ENCODE measurements at places on chromosomes 16 and 17.

DNA sequence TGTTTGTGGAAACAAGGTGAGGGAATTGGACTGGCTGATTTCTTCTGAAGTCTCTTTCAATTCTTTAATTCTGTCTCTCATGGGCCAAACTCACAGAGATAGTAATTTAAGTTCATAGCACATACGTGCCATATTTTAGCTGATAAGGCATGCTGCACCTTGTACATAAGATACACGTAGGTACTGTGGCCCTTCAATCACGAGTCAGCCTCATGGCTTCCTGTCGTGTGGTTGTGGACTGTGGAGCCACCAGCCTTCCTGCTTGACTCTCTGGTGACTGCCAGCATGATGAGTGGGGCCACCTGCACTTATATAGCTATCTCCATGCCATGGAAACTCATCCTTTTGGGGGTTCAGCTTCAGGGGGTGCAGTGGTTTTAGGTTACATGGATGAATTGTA is 25.1 kb downstream of the KSR1 start:
- DNase-seq, result no peak

- no peak for DNase-seq
Observed at GRCh38 chr16:769184-769784, 8.8 kb downstream of the MSLN start.

- no peak for DNase-seq
Observed at GRCh38 chr17:71395901-71396300, 724.9 kb upstream of the SOX9 start.

DNA sequence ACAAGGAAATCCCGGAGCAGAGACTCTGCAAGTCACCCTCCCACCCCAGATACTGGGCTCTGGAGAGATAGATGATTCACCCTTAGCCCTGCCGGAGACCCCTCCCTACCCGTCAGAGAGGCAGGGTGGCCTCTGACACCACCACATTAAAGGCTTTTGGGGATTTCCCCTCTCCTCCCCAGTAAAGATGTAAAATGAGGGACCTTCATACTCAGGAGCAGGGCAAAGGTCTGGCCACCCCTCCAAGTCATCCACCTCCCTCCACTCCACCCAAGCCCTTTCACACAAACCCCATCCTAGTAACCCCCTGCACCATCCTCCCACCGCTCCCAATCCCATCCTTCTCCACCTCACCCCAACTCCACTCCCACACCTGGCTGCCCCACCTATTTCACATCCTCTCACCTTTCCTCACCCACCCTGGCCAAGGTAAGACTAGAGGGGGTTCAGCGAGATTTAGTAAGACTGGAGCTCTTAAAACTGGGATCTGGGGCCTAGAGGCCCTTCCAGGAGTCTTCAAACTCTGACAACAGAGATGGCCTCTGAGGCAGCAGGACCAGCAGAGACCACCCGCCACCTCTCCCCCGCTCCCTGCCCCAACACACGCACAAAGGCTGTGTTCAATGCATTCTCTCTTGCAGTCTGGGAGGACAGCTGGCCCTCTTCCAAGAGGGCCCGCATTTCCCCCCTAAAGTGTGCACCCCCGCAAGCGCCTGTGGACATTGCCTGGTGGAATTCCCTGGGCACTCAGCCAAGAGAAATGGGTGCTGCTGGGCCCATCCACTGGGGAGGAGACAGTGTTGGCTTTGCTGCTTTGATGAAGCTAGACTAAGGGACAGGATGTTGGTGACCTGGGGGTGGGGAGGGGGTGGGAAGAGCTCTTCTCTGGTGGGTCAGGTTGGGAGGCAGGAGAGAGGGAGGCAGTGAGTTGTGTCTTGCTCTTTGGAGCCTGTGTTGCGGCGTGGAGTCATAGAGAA is 1.1 kb downstream of the ABAT start:
- peak; percentile 45 for DNase-seq

GRCh38 chr16:27811881-27812280 is 251.6 kb downstream of the GSG1L start:
- no peak for DNase-seq

DNA sequence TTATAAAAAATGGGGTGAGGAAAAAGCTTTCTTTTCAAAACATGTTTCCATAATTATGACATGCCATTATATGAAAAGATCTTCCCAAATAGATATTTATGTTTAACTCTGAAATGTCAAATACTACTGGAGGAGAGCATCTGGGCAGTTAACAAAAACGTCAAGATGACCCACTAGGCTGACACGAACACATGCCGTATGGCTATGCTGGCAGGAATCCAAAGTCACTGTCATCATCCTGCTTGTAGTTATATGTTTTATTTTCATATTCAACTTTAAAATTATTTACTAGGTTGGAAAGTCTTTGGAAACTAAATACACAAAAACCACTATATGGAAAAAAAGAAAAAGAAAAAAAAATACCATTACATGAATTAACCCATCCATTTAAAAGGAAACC is 27.3 kb downstream of the ANKFY1 start:
- DNase-seq, result no peak

DNA sequence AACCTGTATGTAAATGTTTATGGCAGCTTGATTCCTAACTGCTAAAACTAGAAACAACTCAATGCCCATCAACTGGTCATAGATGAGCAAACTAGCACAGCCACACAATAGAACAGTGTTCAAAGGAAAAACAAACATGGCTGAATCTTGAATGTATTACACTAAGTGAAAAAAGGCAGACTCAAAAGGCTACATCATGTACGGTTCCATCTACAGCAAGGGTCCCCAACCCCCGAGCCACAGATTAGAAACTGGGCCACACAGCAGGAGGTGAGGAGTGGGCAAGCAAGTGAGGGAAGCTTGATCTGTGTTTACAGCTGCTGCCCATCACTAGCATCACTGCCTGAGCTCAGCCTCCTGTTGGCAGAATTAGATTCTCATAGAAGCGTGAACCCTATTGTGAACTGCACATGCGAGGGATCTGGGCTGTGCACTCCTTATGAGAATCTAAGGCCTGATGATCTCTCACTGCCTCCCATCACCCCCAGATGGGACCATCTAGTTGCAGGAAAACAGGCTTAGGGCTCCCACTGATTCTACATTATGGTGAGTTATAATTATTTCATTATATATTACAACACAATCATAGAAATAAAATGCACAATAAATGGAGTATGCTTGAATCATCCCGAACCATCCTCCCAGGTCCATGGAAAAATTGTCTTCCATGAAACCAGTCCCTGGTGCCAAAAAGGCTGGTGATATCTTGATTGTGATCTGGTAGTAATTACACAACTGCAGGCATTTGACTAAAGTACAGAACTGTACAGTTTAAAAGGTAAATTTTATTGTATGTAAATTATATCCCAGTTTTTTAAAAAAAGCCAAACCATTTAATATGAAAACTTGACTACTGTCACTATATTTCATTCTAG is 7.7 kb downstream of the CEP20 start:
- no peak for DNase-seq

- no peak for DNase-seq
Observed at GRCh38 chr17:12164085-12164484, 143.4 kb downstream of the MAP2K4 start.

- no peak for DNase-seq
Observed at GRCh38 chr16:79601092-79601930, 774 bp upstream of the MAF start.

DNA sequence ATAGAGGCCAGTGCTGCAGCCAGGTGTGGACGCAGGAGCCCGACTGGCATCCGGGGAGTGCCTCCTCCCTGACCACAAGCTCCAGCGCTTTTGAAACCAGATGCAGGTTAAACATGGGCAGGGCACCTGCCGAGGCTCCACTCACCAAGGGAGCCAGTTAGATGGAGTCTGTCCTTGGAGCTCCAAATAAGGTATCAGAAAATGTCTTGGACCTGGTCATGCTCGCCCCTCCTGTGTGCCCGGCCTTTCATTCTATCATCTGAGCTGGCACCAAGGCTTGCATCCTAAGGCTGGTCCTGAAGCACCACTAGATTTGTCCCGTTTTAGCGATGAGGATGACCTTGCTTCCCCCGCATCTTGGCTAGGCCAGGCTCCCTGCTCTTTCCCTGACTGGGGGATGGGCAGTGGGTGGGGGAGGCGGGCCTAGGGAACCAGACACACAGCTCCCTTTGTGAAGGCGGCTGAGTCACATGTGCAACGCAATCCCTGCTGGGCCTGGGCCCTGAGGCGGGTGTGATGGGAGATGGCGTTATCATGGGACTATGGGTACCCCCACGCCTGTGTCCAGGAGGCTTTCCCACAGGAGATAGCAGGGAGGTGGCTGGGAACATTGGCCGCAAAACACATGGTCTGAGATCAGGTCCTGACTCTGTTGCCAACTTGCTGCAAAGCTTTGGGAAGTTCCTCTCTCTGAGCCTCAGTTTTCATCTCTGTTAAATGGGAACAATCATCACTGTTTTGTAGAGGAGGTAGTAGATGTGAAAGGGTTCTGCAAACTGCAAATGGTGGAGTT is 5.0 kb upstream of the ADGRG1 start:
- no peak for DNase-seq

DNA sequence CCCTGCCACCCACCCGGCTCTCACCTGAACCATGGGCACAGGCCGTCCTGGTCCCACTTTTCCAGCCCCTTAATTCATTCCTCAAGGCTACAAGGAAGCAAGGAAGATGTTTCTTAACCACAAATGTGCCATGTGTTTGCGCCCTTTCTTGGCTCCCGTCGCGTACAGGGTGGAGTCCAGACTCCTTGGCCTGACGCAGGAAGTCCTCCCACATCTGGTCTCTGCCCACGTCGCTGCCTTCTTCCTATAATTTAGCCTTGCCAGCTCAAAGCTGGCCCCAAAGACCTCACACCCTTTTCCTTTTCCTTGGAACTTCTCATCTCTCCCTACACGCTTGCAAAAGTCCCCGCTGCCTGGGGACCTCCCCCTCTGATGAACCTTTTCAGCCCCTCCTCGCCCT is 38.8 kb upstream of the BHLHA9 start:
- DNase-seq, result no peak

DNA sequence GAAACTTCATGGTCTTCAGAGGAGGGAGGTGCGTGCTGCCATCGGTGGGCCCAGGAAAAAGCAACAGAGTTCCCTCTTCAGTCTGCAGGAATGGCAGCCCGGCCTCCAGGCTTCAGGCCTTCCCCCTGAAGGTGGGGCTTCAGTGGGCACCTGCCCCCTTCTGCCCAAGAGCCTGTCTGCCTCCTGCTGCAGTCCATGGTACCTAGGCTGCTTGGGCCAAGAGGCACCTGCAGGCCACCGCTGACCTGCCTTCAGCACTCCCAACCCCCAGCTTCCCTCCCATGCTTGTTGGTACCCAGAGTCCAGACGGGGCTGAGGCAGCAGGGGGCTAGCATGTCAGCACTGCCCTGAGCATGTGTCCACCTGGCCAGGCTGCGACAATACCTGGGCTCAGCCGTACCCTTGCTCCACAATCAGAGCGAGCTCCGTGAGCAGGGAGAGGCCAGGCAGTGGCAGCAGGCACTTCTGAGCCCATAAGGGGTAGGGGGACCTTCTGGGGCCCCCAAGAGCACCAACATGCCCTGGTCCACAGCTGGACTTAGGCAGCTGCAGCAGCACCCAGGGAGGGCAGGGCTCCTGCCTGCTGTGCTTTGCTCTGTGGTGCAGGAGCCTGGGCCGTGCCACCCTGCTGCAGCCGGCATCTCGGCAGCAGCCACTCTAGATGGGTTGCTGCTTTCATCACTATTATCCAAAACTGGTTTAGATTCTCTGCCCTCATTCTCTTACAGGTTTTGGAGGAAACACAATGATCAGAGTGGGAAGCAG is 77.2 kb upstream of the AKTIP start:
- DNase-seq, result no peak

DNA sequence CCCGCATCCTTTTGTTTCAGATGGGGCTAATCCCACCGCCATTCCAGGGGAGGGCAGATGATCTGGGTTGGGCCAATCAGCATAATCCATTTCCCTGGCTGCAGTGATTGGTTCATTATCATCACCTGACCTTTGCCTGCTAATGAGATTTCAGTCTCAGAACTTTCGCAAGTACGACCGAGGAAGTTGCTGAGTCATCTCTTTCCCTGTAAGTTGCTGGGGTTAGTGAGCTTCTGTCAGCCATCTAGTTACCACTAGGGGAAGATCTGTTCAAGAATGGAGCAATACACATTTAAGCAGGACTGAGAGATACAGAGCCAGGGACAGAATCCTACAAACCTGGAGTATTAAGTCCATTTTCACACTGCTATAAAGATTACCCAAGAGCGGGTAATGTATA is 65.3 kb upstream of the NUDT7 start:
- no peak for DNase-seq

GRCh38 chr17:78611607-78612006 is 34.4 kb upstream of the DNAH17 start:
- no peak for DNase-seq

DNA sequence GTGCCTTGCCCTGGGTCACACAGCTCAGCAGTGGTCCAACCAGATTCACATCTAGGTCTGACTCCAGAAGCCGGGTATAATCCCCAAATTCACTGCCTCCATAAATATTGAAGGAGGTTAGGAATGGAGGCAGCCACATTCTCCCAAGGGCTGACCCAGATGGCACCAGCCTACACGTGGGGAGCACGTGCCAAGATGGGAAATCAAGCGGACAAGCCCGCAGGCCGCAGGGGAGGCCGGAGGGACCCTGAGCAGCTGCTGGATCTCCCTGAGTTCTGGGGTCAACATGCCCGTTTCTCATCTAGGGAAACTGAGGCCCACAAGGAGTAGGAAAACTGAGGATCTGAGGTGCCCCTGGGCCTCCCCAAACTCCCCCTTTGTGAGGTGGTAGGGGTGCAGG is 32.2 kb upstream of the CNEP1R1 start:
- no peak for DNase-seq

- no peak for DNase-seq
Observed at GRCh38 chr17:2798678-2799077, 2.4 kb downstream of the RAP1GAP2 start.

GRCh38 chr16:56777001-56777400 is 47.1 kb downstream of the NUP93 start:
- DNase-seq, result no peak

DNA sequence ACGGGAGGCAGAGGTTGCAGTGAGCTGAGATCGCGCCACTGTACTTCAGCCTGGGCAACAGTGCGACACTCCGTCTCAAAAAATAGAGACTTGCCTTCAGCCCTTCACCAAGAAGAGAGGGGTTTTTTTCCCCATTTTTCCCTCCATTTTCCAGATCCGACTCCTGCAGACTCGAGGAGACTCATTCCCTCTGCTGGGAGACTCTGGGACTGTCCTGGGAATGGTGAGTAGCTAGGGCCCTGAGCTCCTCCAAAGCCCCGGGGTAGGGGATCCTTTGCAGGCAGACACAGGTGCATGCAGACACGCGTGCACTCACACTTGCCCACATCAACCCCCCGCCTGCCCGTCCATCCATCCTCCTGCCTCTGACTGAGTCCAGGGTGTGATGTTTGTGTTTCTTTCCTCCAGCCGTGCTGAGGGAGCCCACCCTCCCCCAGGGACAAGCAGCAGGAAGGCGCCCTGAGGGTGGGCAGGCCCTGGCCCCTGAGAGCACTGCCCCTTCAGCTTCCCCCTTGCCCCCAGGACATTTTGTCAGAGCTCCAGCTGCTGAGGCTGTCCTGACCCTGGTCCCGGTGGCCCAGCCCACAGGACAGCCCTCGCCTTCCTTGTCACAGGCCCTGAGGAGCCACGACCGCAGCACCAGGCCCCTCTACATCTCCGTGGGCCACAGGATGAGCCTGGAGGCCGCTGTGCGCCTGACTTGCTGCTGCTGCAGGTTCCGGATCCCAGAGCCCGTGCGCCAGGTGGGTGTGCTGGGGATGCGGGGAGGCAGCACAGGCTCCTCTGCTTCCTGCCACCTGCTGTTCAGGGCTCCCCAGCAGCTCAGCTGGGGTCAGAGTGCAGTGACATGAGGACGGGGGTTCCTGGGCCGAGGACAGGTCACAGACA is 10.2 kb downstream of the ENDOV start:
- DNase-seq, result no peak
